Neural crest cell (in vitro differentiated cells): ENCODE measurements at places on chromosomes 12 and 14.

- H3K4me1 ChIP-seq: peaks cover 15% of the 10 kb centered on the region
- peaks cover 5% of the 10 kb centered on the region for H3K27me3 ChIP-seq
- H3K27ac ChIP-seq: no peak overlapping the region
- no peaks in the 10 kb centered on the region for H3K36me3 ChIP-seq
Observed at GRCh38 chr12:121017966-121018491, 1.7 kb upstream of the C12orf43 start.

DNA sequence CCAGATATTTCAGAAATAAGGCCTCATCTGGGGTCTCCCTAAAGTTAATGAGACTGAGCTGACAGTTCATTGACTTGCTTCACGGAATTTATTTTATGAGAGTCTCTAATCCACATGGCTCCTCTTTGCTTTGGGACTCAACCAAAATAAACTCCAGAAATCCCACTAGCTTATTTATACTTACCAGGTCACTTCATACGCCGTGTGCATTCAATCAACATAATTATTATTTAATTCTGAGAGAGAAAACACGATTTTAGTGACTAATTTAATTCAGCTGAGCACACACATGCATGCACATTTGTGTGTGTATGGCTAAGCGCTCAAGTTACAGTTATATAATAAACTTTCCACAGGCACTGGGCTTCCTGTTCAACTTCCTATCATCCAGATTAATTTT, 333.4 kb upstream of the CCDC196 start:
- peaks cover 4% of the 10 kb centered on the region for H3K4me1 ChIP-seq
- no peak for DNase-seq
- H3K27ac ChIP-seq: no peak overlapping the region
- no peak overlapping the region for H3K4me3 ChIP-seq
- H3K27me3 ChIP-seq: no peaks in the 10 kb centered on the region
- H3K36me3 ChIP-seq: no peaks in the 10 kb centered on the region

DNA sequence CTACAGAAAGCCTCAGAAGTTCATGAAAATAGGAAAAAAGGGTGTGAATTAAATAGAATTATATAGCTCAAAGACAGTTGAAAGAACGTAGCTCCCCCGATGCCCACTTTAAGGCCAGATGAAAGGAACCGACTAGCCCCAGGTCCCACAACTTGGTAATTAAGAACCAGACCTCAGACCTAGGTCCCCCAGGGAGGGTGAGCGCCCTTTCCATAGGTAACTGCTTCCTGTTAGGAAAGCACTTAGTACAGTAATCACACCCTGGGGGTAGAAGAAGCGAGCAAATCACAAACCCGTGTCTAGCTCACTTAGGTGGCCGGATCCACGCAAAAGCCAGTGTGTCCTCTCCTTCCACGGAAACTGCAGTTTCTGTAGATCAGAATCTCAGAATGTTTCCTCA, 77.1 kb downstream of the PLXNC1 start:
- DNase-seq: no peak
- H3K4me3 ChIP-seq: no peak overlapping the region
- peaks cover 12% of the 10 kb centered on the region for H3K36me3 ChIP-seq

DNA sequence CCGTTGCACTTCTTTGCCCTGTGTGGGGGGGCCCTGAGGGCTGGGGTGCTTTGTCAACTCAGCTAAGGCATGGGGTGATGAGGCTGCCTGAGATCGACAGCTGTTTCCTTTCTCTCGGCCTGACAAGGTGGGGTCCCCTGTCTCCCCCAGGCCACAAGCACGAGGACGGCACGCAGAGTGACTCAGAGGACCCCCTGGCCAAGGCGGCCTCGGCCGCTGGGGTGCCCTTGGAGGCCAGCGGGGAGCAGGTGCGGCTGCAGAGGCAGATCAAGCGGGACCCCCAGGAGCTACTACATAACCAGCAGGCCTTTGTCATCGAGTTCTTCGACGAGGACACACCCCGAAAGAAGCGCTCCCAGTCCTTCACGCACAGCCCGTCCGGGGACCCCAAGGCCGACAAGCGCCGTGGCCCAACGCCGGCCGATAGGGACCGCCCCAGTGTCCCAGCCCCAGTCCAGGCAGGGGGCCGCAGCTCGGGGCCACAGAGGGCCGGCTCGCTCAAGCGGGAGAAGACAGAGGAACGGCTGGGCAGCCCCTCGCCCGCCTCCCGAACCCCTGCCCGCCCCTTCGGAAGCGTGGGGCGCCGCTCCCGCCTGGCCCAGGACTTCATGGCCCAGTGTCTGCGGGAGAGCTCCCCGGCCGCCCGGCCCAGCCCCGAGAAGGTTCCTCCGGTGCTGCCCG, 18.8 kb downstream of the CEP170B start:
- H3K4me1 ChIP-seq: no peaks in the 10 kb centered on the region
- H3K27ac ChIP-seq: no peak overlapping the region
- no peaks in the 10 kb centered on the region for H3K36me3 ChIP-seq
- H3K27me3 ChIP-seq: no peaks in the 10 kb centered on the region

GRCh38 chr12:79262938-79263337, 398.4 kb downstream of the SYT1 start:
- no peak overlapping the region for H3K4me3 ChIP-seq
- no peaks in the 10 kb centered on the region for H3K27me3 ChIP-seq
- no peak overlapping the region for H3K27ac ChIP-seq
- H3K36me3 ChIP-seq: no peaks in the 10 kb centered on the region
- no peak for DNase-seq
- peaks cover 29% of the 10 kb centered on the region for H3K4me1 ChIP-seq

DNA sequence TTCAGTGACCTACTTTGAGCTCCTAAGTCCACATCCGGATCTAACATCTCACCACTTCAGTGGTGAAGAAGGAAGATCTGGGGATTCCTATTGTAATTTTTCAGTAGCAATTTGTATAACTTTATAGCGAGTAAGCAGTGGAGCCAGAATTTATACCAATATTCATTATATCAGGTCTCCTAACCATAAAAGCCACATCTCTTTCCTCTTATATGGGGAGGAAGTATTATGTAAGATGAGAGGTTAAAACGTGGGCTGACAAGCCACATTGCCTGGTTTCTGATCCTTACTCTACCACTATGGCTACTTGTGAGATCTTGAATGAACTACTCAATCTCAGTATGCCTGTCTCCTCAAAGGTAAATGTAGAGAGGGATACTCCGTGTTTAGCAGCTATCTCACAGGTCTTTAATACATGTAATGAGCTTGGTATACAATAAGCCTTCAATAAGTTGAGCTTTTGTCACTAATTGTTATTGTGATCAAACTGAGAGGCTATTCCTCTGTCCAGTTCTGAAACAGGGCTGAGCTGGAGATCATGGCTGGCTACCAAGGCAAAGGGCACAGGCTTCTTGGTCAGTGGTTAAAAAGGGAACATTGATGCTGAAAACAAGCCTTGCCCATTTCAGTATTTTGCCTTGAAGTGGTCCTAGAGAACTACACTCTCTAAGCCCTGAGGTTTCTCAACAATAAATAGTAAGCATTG, 3.3 kb upstream of the TMEM117 start:
- H3K36me3 ChIP-seq: no peaks in the 10 kb centered on the region
- no peak overlapping the region for H3K4me3 ChIP-seq
- DNase-seq: no peak
- no peak overlapping the region for H3K27ac ChIP-seq

GRCh38 chr12:91562476-91562875, 379.9 kb upstream of the DCN start:
- peaks cover 21% of the 10 kb centered on the region for H3K4me1 ChIP-seq
- no peak for DNase-seq
- H3K27ac ChIP-seq: peak overlapping the region; percentile 13
- no peak overlapping the region for H3K4me3 ChIP-seq
- H3K27me3 ChIP-seq: no peaks in the 10 kb centered on the region

- H3K27me3 ChIP-seq: no peaks in the 10 kb centered on the region
- H3K27ac ChIP-seq: no peak overlapping the region
- H3K4me3 ChIP-seq: no peak overlapping the region
- H3K36me3 ChIP-seq: peaks cover 2% of the 10 kb centered on the region
Observed at GRCh38 chr14:51462182-51462581, 189.5 kb upstream of the FRMD6 start.

- peaks cover 13% of the 10 kb centered on the region for H3K36me3 ChIP-seq
- no peak for DNase-seq
- peaks cover 46% of the 10 kb centered on the region for H3K4me1 ChIP-seq
- H3K27me3 ChIP-seq: no peaks in the 10 kb centered on the region
- H3K4me3 ChIP-seq: no peak overlapping the region
Observed at GRCh38 chr12:45234139-45234865, 18.4 kb downstream of the ANO6 start.

DNA sequence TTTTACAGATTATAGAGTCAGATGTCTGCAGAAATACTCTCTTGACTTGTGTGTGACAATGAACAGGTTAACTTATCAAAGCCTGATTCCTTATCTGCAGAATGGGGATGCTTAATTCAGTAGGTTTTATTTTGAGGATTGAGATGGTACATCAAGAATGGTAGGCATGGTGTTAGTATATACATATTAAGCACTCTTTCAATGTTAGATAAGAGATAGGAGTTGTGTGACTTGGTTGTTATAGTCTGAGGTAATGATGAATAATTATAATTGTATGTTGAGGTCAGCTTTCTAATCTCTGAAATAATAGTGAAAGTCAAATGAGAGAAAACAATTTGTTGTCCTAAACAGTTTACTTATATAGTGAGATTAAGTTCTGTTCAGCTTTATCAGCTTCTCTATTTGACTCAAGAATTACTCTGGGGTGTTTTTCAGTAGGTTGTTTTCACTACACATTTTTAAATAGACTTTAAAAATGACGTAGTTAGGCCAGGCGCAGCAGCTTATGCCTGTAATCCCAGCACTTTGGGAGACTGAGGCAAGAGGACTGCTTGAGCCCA, 11.9 kb downstream of the PALS1 start:
- no peak for DNase-seq
- H3K4me1 ChIP-seq: peaks cover 13% of the 10 kb centered on the region
- no peak overlapping the region for H3K27ac ChIP-seq
- no peaks in the 10 kb centered on the region for H3K36me3 ChIP-seq

- H3K27me3 ChIP-seq: no peaks in the 10 kb centered on the region
- no peaks in the 10 kb centered on the region for H3K36me3 ChIP-seq
- no peak overlapping the region for H3K4me3 ChIP-seq
- no peak overlapping the region for H3K27ac ChIP-seq
- peaks cover 4% of the 10 kb centered on the region for H3K4me1 ChIP-seq
Observed at GRCh38 chr12:56766535-56766934, 3.4 kb downstream of the HSD17B6 start.

GRCh38 chr12:70487440-70487839, 121.3 kb downstream of the KCNMB4 start:
- no peak for DNase-seq
- H3K4me3 ChIP-seq: no peak overlapping the region
- H3K36me3 ChIP-seq: peaks cover 2% of the 10 kb centered on the region
- no peaks in the 10 kb centered on the region for H3K27me3 ChIP-seq

GRCh38 chr12:45863332-45863731, 127.0 kb downstream of the SCAF11 start:
- H3K27me3 ChIP-seq: no peaks in the 10 kb centered on the region
- peaks cover 8% of the 10 kb centered on the region for H3K36me3 ChIP-seq
- no peak overlapping the region for H3K4me3 ChIP-seq
- no peak for DNase-seq
- H3K27ac ChIP-seq: no peak overlapping the region

GRCh38 chr12:120238217-120238616, 27.3 kb downstream of the PXN start:
- H3K4me3 ChIP-seq: no peak overlapping the region
- no peak overlapping the region for H3K27ac ChIP-seq
- H3K27me3 ChIP-seq: no peaks in the 10 kb centered on the region
- H3K36me3 ChIP-seq: no peaks in the 10 kb centered on the region
- H3K4me1 ChIP-seq: peaks cover 38% of the 10 kb centered on the region
- no peak for DNase-seq

GRCh38 chr12:6529291-6529737, 5.0 kb upstream of the GAPDH start:
- H3K36me3 ChIP-seq: peaks cover 34% of the 10 kb centered on the region
- H3K4me3 ChIP-seq: peak overlapping the region; percentile 62
- H3K27ac ChIP-seq: no peak overlapping the region
- no peak for DNase-seq
- peaks cover 13% of the 10 kb centered on the region for H3K27me3 ChIP-seq

DNA sequence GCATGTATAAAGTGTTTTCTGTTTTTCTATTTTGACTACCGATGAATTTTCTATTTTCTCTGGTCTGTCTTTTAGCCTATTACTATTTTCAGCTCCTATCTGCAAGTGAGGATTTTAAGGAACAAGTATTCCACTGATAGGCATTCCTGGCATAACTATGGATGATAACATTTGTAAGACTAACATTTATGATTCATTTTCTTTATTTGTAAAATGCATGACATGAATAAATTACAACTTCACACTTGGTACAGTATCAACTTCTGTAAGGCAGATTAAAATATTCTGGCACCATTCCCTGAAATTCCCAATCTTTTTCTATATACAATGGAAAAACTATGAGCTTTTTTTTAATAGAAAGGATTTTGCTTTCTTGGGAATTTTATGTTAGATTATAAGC, 121.0 kb upstream of the GARIN2 start:
- no peaks in the 10 kb centered on the region for H3K27me3 ChIP-seq
- no peak for DNase-seq
- H3K27ac ChIP-seq: no peak overlapping the region
- H3K4me3 ChIP-seq: no peak overlapping the region
- peaks cover 27% of the 10 kb centered on the region for H3K36me3 ChIP-seq
- H3K4me1 ChIP-seq: no peaks in the 10 kb centered on the region
